Placental pericyte (primary cell): ENCODE measurements at places on chromosomes 7 and 10. TPM values are rescaled to one million over a fixed set of nuclear protein-coding genes. Genes with fewer than 3 reads are reported as not detected.

The SCART1 gene
- 2.1 and 3.1 TPM in 2 replicates for total RNA-seq

The CHAT gene
- not detected in 2 replicates for total RNA-seq

The CALHM3 gene
- not detected in 2 replicates for total RNA-seq

The INA gene
- total RNA-seq, result 0.66 and 3.7 TPM in 2 replicates

The ITPRID1 gene
- total RNA-seq, result not detected in 2 replicates

The PDK4 gene
- total RNA-seq, result under 0.01 TPM in 1 of 2 replicates, not detected in the other

The RPEL1 gene
- total RNA-seq, result under 0.01 TPM in 1 of 2 replicates, not detected in the other

The SP8 gene
- not detected in 2 replicates for total RNA-seq
